Mucosa of descending colon (tissue), 3 donors: ENCODE measurements at places on chromosomes 4 and X.

DNA sequence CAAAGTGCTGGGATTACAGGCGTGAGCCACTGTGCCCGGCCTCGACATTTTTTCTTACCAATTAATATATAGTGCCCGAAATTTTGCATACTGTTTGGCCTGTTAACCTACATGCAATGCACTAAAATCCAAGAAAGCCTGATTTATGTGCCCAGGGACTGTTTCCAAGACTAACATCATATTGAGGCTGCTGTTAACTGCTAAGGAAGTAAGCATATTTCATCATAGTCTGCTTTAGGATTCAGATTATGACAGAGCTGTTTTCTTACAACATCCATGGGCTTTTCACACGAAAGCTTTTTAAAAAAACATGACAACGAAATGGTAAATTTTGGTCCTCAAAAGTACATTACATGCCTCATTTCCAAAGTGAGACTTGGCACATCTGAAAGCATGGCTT, 84.4 kb downstream of the STOX2 start:
- no peak for DNase-seq

DNA sequence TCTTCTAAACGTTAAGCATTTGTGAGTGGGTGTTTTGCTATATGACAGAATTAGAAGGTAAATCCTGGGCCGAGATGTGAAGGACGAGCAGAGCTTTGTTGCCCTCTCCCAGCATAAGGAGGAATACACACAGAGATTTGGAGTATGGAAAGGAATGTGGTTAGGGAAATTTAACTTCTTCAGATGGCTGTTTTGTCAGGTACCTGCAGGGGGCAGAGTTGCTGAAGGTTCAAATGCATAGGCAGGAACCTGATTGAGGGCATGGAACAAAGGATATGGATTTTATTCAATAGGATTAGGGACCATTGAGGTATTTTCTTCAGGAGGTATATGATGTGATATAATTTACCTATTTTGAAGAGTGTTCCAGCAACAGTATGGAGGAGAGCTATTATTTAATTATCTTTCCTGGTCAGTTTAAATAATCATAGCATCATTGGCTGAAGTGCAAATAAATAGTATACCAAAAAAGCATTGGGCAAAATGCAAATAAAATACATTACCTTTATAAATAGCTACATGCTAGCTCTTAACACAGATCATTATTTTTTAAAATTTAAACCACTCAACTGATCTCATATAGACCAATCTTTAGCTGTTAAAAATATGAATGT, 143.6 kb downstream of the SLIT2 start:
- DNase-seq = peak; percentile 30

- DNase-seq = no peak
Observed at GRCh38 chrX:153477364-153477857, 7.0 kb upstream of the HAUS7 start.

GRCh38 chrX:110172215-110172614, 145.7 kb downstream of the AMMECR1 start:
- DNase-seq = no peak

- DNase-seq = no peak
Observed at GRCh38 chr4:7281691-7282665, 89.6 kb downstream of the SORCS2 start.

DNA sequence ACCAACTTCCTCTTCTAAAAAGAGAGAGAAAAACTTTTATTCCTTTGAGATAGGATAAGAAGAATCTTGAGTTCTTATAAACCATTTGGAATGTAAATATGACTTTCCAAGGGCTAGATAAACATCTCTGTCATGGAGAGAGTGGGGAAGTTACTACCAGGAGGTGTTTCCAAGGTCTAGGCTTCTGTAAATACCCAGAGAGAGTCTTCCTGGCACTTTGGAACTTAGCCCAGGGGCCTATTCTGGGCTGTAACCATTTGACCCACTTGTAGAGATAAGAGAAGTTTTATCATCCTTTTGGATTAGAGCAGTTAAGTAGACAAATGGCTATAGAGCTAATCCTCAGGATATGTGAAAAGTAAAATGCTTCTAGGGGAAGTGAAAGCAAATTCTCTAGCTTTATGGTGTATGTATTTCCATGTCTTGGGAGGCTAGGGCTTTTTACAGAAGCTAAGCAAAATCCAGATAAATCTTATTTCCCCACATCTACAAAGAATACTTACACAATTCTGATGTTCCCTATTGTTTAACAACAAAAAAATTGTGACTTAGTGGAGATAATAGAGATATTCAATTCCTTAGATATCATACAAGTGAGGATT, 51.1 kb downstream of the MCUB start:
- DNase-seq = peak; percentile 28

- DNase-seq = no peak
Observed at GRCh38 chr4:109631532-109632108, 71.6 kb downstream of the MCUB start.

DNA sequence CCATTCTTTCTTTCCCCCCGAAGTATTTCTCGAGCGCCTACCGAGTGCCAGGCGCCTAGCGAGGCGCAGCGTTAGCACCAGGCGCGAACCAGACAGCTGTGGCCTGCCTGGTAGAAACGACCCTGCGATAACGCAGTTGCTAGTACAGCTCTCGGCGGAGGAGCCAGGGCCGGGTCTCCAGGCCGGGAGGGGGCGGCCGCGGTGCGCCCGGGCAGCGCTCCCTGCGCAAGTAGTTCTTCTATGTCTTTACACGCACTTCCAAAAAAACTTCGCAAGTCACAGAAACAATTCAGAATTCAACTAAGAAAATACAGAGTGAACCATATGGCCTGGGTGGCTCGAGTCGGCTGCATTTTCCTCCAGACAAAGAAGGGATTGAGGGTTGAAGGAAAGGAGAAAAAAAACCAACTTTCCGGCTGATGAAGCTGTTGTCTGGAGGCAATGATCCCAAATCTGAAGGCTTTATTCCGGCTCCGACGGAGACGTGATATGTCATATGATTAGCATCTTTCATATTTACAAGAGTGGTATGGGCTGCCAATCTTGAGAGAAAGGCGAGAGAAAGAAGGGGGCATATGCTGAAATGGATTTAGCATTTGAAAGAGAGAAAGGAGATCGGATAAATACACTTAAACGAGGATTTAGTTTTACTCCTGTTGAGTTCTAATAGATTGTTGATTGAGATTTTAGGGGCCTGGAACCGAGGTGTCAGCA, 7.2 kb upstream of the NEUROG2 start:
- DNase-seq = peak; percentile 50

GRCh38 chr4:106329041-106329618, 12.8 kb downstream of the AIMP1 start:
- DNase-seq = no peak

GRCh38 chrX:30577362-30577991, at the start of gene TASL:
TSS of gene TASL (minus strand) at chrX:30577766. CDS start at chrX:30560355, 17,411 bp downstream.
- no peak for DNase-seq

GRCh38 chr4:76689145-76689817, 208.7 kb downstream of the SOWAHB start:
- DNase-seq = peak; percentile 64

- no peak for DNase-seq
Observed at GRCh38 chr4:18756671-18757070, 735.1 kb upstream of the LCORL start.

GRCh38 chr4:85491527-85491926, 16.6 kb downstream of the ARHGAP24 start:
- DNase-seq = no peak

- DNase-seq = no peak
Observed at GRCh38 chr4:178215309-178215708, 773.1 kb upstream of the AGA start.

DNA sequence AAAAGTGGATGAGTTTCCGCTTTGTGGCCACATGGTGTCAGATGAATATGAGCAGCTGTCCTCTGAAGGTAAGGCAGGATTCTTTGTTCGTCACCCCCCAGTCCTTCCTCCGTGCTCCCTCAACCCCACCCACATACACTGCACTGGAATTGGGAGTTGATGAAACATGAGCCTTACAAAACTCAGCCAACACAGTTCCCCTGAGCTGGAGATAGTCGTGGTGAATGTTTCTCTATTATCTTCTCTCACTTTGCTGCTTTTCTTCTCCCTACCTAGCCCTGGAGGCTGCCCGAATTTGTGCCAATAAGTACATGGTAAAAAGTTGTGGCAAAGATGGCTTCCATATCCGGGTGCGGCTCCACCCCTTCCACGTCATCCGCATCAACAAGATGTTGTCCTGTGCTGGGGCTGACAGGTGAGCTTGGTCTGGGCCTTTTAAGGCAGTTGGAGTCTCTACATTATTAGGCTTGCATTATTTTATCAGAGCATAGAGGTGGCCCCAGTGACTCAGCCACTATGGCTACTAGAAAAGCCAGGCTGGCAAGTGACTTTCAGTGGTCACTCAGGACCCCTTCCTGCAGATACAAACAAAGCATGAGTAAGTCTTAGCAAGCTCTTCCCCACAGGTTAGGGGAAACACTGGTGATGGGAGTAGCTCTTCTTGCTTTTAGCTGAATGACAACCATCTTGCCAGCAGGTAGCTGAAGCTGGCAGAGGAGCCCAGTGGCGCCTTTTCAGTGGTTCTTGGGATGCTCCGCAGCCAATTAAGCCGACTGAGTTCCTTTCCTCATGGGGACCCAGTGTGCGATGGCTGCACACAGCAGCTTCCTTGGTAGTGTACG, 1.6 kb downstream of the RPL10 start:
- no peak for DNase-seq

GRCh38 chrX:55981603-55982002, 250.6 kb upstream of the KLF8 start:
- DNase-seq = no peak

DNA sequence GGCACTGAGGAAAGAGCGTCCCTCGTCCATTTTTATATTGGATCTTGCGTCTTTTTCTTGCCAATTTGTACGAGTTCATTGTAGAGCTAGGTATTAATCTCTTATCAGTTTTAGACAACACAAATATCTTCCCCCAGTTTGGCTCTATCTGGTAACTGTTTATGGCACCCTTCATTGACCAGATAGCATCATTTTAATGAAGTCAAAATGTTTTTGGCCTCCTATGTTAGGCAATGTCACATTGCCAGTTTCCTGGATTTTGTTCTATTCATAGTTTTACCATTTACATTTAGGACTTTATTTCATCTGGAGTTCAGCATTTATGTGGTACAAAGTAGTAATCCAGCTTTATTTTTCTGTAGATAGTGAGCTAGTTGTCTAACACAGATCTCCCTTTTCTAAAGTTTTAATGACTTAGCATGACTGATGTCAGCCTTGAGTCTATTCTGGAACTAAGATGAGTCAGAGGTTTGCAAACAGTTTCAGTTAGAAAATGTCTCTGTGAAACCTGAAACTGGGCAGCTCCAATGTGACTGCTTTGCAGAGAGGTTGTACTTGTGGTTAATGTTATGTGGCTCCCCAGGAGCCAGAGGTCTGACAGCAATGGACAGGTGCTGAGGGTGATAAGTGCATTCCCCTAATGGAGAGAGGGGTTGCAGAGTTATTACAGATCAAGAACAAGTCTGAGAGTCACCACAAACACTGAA, 5.3 kb upstream of the STBD1 start:
- no peak for DNase-seq

- DNase-seq = no peak
Observed at GRCh38 chr4:41164405-41164804, 49.9 kb downstream of the APBB2 start.

DNA sequence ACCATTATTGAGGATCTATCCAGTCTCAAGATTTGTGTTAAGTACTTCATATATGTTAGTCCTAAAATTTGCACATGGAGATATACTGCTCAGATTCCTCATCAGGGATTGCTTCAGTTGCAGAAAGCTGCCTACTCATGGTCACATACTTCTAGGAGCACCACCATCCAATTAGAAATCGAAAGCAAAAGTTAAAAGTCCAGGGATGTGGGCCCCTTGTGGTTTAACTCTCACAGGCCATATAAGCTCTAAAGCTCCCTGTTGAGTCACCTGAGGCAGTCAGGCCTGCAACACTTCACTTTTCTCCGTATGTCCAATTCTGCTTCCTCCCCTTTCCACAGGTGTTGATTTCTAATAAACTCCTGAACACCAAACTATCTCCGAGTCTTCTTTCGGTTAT, 84.2 kb downstream of the CNOT6L start:
- no peak for DNase-seq

DNA sequence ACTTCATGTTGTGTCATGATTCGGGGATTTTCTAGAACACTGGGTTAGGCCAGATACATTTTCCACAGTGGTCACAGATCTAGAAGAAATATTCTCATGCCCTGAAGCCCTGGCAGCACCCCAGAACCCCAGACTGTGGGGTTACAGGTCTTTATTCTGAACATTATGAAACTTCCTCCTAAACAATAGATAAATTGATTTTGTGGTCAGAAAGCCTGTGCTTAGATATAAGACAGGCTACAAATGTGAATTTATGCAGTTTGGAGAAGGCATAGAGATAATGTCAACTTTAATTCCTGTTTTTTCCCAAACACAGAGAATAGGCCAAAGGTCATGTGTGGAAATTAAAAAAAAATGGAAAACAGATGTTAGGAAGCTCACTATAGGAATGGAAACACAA, 492.9 kb downstream of the SPRY1 start:
- no peak for DNase-seq
